Right cardiac atrium (tissue), 5 donors: ENCODE measurements at places on chromosomes 5 and 9. TPM values are rescaled to one million over a fixed set of nuclear protein-coding genes. Genes with fewer than 3 reads are reported as not detected.
A peak's percentile ranks its signal among the peaks of the same experiment; 100 is the strongest.

- no peak for DNase-seq
These were observed 12.2 kb downstream of the SLC25A25 start for GRCh38 chr9:128080206-128080605.

GRCh38 chr5:135350536-135350935 lies 48.5 kb downstream of the MACROH2A1 start:
- DNase-seq = no peak

NTNG2 gene
- total RNA-seq = 14.4 TPM

GRCh38 chr9:21964925-21965385 lies 29.2 kb downstream of the CDKN2A start:
- peak; percentile 24 for DNase-seq

GRCh38 chr5:93512799-93513198 lies 68.2 kb downstream of the NR2F1-AS1 start:
- DNase-seq = no peak

- no peak for DNase-seq
These were observed 56.4 kb downstream of the BHMT start for GRCh38 chr5:79168031-79168430.

- DNase-seq = no peak
These were observed 18.9 kb upstream of the GPX8 start for GRCh38 chr5:55140908-55141665.

KLHL3 gene
- 39.6 TPM for total RNA-seq

PCSK1 gene
- total RNA-seq = 1.6 TPM

FGF1 gene
- 39.2 TPM for total RNA-seq

DNA sequence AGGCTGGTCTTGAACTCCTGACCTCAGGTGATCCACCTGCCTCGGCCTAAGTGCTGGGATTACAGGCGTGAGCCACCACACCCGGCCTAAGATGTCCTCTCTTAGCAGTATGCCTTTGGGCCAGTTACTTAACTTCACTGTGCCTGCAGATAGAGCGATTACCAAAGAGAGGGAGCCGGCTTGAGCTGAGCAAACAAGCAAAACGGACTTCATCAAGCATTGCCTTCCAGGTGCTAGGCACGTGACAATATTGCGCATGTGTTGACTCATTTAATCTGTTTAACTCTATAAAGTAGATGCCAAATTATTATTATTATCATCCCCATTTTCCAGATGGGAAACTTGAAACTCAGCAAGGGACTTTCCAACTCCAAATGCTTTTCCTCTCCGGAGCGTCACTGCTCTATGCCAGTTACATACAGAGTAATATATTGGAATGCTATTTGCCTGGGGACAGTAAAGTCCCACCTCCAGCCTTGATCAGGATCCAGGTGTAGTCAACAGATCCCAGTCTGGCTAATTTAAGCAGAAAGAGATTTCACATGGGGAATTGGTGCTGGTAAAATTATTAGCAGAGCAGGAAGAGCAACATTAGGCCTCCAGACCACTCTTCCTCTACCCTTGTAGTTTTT lies 5.6 kb upstream of the C9orf152 start:
- DNase-seq = no peak

DMXL1 gene
- 32.2 TPM for total RNA-seq
